ENCODE measurements at places on chromosomes 13 and 19. TPM values are rescaled to one million over a fixed set of nuclear protein-coding genes. Genes with fewer than 3 reads are reported as not detected.

Gene RYR1
- 26.1 TPM for polyA plus RNA-seq

DNA sequence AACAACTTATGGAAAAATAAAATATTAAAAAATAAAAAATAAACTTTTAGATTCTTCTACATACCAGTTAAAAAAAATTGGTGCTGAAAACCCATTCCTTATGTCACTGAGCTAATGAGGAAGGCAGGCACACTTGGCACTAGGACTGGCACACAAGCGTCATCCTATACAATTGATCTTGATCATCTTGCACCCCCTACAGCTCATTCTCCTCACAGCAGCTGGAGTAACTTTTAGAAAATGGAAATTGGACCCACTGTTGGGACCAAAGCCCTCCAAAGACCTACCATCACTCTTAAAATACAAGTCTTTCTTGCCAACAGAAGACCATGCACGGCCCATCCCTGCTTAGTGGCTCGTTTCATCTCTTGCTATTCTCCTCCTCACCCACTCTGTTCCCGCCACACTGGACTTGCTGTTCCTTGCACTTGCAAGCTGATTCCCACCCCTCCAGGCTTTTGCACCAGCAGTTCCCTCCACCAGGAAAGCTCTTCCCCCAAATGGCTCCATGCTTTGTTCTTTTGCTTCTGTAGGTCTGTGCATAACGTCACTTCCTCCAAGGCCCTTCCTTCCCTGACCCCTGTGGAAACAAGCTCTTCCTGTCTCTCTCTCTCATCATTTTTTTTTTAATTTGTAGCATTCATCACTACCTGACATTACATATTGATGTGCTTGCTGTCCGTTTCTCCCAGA, 11.6 kb downstream of the CTU1 start:
- H3K27ac ChIP-seq: no peak overlapping the region
- H3K4me3 ChIP-seq: no peak overlapping the region
- H3K27me3 ChIP-seq: no peaks in the 10 kb centered on the region
- H3K36me3 ChIP-seq: no peaks in the 10 kb centered on the region
- no peak for DNase-seq
- H3K4me1 ChIP-seq: peaks cover 22% of the 10 kb centered on the region

DNA sequence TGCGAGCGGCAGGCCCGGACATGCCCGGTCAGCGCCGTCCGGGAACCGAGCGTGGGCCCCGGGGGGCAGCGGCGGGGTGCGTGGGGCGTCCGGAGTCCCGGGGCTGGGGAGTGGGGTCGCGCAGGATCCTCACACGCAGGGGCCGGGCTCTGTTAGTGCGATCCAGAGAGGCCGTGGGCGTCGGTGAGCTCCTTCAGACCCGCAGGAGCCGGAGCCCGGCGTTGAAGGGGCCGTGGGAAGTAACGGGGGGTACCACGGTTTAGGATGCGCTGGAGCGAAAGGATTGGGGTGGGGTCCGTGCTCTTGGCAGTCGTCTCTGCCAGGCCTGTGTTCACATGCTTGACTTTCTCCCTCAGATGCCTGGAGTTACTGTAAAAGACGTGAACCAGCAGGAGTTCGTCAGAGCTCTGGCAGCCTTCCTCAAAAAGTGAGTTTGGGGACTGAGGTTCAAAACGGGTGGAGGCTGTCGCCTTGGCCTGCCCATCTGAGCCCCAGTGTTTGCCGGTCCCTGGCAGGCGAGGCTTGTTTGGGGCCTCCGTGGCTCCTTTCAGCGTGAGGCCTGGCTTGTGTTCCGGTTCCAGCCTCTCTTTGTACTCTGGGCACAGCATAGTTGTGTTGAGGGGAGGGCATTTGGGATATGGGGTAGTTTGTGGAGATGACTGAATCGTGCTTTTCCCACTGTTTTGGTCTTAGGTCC, 512 bp downstream of the RPS19 start:
- peak overlapping the region; percentile 78 for H3K27ac ChIP-seq
- peaks cover 20% of the 10 kb centered on the region for H3K4me1 ChIP-seq
- H3K36me3 ChIP-seq: no peaks in the 10 kb centered on the region
- peak overlapping the region; percentile 79 for H3K4me3 ChIP-seq

- peaks cover 13% of the 10 kb centered on the region for H3K4me1 ChIP-seq
- no peak overlapping the region for H3K4me3 ChIP-seq
- H3K27me3 ChIP-seq: no peaks in the 10 kb centered on the region
- no peak overlapping the region for H3K27ac ChIP-seq
- no peaks in the 10 kb centered on the region for H3K36me3 ChIP-seq
- no peak for DNase-seq
These were observed 39.1 kb downstream of the LATS2 start for GRCh38 chr13:21022056-21022979.

- no peaks in the 10 kb centered on the region for H3K4me1 ChIP-seq
- H3K4me3 ChIP-seq: no peak overlapping the region
- no peaks in the 10 kb centered on the region for H3K36me3 ChIP-seq
These were observed 656.8 kb downstream of the SLITRK6 start for GRCh38 chr13:85142351-85142927.
